CD4-positive, alpha-beta T cell treated with Interleukin-2 at 100 ng/mL for 4 hours (primary cell): ENCODE measurements at places on chromosomes 2 and 18.

- no peak for DNase-seq
These were observed 227.7 kb downstream of the RPIA start for GRCh38 chr2:88919087-88919738.

- no peak for DNase-seq
These were observed 62.0 kb downstream of the SMAD7 start for GRCh38 chr18:48888773-48889080.

- no peak for DNase-seq
These were observed 83.8 kb upstream of the TLK1 start for GRCh38 chr2:171244466-171244969.

- DNase-seq, result no peak
These were observed 524.7 kb upstream of the CNTNAP5 start for GRCh38 chr2:123500346-123500745.

GRCh38 chr18:28287146-28287545 is 110.2 kb upstream of the CDH2 start:
- DNase-seq, result no peak

DNA sequence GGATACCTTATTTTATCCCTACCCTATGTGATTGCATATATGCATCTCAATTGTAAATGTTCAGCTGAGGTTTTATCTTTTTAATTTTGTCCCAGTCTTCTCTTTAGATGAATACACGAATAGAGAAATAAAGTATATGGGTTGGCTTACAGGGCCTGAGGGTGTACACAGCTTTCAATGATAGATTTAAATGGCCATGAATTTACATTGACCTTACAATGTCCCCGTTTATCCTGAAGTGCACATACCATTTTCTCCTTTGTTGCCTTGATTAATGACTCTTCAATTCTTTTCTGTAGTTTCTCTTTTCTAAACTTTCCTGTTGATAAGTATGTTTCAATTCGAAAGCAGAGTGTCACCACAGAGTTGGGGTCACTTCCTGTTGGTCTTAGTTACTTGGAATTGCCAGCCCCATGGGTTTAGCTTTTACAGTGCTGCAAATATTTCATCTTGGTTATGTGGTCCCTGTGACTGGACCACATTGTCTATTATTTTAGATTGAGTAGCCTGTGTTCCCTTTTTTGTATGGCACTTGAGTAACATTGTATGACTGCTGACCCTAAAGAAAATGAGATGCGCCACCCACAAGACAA is 1616.3 kb upstream of the ACVR2A start:
- DNase-seq, result no peak

DNA sequence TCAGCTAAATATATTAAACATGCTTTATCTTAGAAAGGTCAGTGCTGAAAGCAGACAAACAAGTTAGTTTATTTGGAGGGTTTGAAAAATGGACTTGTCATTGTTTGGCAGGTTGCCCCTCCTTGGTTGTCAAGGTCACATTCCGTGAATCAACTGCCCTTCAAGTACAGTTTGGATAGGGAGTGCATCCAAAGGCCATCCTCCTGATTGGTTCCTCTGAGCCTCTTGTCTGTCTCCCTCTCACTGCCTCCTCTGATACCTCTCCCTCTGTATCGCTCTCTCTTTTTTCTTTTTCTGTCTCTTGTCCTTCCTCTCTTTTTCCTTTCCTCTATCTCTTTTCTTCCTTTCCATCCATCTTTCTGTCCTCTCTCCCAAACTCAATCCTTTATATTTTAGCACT is 5.4 kb downstream of the ITGAV start:
- no peak for DNase-seq

- DNase-seq, result no peak
These were observed 386.6 kb upstream of the SPRED2 start for GRCh38 chr2:65818873-65819451.

DNA sequence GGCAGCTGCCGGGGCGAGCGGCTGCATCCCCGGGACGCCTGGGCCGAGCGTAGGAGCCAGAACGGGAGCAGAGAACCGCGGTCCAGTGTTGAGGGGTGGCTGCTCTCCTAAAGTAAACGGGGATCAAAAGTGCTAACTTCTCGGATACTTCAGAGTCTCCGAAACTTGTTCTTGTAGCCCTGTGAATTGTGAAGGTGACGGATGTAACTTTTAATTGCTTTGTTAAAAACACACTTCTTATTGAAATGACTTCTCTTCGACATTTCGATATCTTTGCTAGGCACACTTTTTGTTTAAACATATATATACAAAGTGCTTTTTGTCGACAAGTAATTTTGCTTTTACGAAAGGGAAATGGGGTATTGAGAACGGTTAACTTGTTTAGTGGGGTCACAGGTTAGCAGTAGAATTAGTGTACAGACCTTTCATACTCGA is 540 bp downstream of the ATP9B start:
- DNase-seq, result peak; percentile 20

DNA sequence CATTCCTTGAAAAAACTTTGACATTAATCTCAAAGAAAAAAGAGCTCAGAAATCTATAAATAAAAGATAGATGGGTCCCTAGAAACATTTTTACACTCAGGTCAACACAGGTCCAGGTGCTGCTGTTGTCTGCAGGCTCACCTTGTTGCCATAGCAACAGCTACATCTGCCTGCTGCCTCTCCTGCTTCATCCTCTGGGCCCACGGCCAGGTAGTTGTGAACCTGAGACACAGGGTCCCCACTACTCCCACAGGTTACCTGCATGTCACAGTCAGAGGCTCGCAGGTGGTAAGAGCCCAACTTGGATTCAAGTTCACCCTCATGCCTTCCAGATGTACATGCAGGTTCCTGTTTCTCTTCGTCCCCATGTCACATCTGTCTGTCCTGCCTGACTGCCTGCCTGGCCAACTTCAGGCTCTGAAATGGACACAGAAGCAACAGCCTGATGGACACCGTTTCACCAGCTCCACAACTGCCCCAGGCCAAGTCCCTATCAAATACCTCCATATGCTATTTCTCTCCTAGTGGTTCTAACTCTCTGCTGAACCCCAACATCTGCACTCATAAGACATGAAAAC is 88.3 kb upstream of the SALL3 start:
- DNase-seq, result no peak

- no peak for DNase-seq
These were observed 3.5 kb downstream of the PELI1 start for GRCh38 chr2:64140665-64141200.

DNA sequence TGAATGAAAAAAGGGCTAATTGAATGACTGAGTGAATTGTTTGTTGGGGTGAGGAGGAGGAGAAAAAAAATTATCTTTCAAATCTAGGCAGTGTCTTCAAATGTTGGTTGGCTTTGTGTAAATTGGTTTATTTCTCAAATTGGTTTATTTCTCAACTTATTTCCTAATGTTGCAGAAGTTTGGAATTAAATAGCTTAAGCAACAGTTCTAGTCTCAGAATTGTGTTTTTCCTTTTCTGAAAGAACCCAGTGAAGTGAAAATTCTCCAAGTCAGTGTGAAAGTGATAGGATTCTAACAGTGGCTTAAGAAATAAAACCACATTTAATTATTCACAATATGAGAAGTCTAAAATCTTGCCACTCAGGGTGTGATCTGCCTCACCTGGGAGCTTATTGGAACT is 54.6 kb upstream of the LYPD6B start:
- DNase-seq, result no peak

DNA sequence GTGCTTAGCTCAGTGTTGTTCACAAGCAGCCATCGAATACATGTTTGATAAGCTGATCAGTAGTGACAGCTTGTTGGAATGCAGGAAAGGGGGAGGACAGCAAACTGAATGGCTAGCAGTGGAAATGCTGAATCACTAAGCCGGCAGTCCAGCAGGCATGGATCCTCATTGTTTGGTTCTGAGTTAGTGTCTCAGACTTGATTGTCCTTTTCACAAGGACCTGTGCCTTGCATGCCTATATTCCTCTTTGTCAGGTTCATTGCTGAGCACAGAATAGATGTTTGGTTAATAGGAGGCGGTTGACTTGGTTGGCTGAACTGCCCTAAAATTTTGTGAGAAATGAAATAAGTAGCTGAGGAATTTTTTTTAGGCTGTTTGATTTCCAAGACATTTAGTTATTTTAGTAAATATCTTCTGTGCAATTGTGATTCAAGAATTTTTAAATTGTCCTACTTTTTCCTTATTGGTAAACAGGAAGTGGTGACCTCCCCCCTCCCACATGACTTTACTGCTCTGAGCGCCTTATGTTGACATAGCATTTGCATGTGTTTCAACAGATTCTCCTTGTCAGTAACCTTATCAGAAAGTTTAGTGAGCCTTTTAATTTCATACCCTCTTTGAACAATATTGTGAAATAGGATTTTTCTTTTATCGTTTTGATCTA is 21.4 kb upstream of the STON1 start:
- DNase-seq, result no peak

DNA sequence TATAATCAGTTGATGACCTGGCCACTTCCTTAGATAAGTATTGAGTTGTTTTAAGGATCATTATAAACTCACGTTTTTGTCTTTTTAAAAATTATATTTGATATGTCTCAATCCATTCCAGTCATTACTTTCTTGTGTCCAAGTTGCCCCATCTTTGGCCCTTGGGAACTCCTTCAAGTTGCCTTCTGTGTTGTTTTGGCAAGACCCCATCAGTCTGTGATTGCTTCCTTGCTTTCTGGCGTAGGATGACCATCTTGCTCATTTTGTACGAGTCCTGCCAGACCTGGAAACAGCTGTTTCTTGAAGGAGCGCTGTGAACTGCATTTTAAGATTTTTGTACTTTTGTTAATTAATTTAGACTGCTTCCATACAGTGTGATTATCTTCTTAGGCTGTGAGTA is 68.9 kb upstream of the ITM2C start:
- DNase-seq, result no peak

GRCh38 chr18:62715759-62716615 is 646 bp downstream of the PHLPP1 start:
- DNase-seq, result peak; percentile 48

DNA sequence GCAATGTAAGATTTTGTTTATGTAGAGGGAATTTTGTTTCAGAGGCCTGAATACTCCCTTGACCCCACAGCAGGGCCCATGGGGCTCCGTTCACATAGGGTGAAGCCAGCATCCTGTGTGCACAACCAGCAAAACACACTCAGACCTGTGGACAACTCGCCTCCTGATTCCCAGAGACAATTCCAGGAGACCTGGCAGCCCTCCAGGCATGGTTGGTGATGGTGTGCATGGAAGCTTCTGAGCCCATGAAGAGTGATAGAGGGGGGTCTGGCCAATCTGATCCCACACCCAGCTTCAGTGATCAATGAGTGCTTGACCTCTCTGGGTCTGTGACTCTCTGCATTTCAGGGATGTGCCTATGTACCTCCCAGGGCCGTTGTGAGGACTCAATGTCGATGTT is 91.0 kb upstream of the RAB6C start:
- DNase-seq, result no peak

- no peak for DNase-seq
These were observed 465.9 kb downstream of the EPHA4 start for GRCh38 chr2:221106241-221106640.

GRCh38 chr2:10139536-10139935 is 17.0 kb downstream of the RRM2 start:
- no peak for DNase-seq

DNA sequence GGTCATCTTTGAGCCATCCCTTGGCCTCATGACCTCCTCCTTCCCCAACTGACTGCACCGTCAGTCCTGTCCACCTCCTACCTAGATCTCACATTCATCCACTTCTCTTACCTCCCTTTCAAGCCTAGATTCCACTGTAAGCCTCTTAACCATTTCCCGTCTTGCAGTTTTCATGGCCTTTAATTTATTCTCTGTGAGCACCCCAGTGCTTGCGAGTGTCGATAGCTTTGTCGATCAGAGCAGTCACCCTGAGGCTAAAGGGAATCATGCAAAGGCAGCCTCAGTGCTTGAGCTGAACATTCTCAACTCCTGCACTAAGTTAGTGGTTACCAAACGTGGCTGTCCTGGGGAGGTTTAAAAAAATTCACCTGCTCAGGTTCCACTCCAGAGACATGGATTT is 14.7 kb downstream of the ARHGAP25 start:
- no peak for DNase-seq

GRCh38 chr2:75641587-75641986 is 5.0 kb upstream of the MRPL19 start:
- DNase-seq, result no peak

DNA sequence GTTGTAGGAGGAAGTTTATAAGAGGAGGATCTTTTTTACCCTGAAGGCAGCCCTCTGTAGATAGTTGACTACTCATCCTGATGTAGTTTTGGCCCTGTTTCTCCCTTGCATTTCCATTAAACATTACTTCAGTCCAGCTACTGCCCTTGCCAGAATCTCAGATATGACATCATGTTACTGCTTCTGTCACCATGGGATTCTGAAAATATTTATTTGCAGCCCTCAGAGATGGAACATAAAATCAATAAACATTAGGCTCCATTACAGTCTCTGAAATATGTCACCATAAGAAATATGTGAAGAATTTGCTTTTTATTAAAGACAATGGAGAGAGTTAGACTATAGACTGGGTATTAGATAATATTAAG is 68.7 kb upstream of the STK39 start:
- no peak for DNase-seq

GRCh38 chr2:7954234-7954633 is 727.6 kb upstream of the ID2 start:
- no peak for DNase-seq

DNA sequence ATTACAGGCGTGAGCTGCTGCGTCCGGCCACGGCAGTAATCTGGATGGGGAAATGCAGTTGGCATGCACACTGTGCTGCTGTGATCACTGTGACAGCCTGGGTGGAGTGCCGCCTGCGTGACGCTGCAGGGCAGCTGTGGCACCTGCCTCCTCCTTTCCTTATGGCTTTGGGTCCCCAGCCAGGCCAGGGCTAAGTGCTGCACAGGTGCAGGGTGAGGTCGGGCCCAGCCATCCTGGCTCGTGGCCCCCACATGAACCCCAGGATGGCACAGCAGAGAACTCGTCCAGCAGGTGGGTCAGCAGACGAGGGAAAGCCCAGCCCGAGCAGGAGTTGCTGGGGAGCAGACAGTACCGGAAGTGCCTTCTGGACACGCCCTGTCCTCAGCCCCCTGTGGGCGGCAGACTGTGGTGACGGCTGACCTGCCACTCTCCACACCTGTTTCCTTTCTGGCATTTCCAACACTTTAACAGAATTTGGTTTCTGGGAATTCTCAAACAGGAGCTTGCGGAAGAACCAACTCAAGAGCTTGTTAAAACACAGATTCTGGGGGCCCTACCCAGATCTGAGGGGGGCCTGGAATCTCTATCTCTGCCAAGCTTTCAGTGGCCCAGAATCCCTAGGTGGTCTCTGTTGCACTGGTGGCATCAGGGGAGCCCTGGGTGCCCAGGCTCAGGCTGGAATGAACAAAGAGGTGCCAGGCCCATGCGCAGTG is 16.9 kb downstream of the HS1BP3 start:
- DNase-seq, result no peak

- DNase-seq, result no peak
These were observed 131.0 kb downstream of the ZNF532 start for GRCh38 chr18:58995663-58996062.

- DNase-seq, result no peak
These were observed 14.6 kb downstream of the G6PC2 start for GRCh38 chr2:168915441-168916330.

GRCh38 chr2:201507725-201508124 is 56.2 kb downstream of the STRADB start:
- no peak for DNase-seq

GRCh38 chr18:4004183-4004829 is 450.8 kb downstream of the DLGAP1 start:
- DNase-seq, result no peak
